Umbilical cord (tissue), 2 donors: ENCODE measurements at places on chromosomes 11 and 22.

- DNase-seq, result no peak
These were observed 1.1 kb upstream of the BMAL1 start for GRCh38 chr11:13276454-13276831.

DNA sequence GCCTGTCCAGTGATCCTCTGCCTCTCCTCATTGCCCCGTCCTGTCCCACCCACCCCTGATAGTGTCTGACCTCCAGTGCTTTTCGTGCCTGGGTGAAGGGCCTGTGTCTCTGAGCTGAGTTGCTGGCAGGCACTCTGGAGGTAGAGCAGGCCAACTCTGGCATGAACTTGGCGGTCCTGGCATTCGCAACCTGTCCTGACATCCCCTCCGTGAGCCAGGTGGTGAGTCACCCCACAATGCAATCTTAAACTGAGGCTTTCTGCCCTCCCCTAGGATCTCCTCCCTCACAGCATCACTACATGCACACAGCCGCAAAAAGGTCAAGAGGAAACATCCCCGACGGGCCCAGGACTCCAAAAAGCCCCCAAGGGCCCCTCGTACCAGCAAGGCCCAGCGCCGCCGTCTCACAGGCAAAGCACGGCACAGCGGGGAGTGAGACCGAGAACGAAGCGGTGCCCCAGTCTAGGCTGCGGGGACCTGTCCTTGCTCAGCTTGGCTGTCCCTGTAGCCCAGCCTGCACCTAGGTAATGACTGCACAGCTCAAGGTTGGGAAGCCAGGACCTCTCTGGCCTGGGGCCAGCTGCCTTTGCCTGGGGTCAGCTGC lies 4.9 kb downstream of the NOL12 start:
- DNase-seq, result no peak

- peak; percentile 69 for DNase-seq
These were observed 4.2 kb downstream of the SPI1 start for GRCh38 chr11:47373876-47374719.

DNA sequence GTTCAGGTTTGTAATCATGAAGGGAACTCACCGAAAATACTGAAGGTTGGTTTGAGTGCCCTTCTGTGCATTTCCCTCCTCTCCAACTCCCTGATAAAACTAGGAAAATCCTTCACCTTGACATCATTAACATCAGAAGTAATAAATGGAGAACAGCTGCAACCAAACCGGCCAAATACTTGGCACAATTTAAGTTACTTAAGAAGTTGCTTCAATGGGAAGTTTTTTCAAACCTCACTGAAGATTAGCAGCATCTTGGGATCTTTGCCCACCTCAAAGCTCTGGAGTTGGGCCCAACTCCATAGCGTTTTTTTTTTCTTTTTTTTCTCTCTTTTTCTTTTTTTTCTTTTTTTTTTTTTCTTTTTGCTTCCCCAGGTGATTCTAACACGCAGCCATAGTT lies 784.8 kb downstream of the KCNA4 start:
- no peak for DNase-seq

- DNase-seq, result no peak
These were observed 12.6 kb upstream of the WDR74 start for GRCh38 chr11:62851807-62852522.

GRCh38 chr11:126857860-126858808 lies 142.4 kb downstream of the KIRREL3 start:
- no peak for DNase-seq

- DNase-seq, result no peak
These were observed 953.0 kb downstream of the KCNA4 start for GRCh38 chr11:29063630-29064361.

GRCh38 chr11:21774212-21774611 lies 418.7 kb upstream of the ANO5 start:
- no peak for DNase-seq

DNA sequence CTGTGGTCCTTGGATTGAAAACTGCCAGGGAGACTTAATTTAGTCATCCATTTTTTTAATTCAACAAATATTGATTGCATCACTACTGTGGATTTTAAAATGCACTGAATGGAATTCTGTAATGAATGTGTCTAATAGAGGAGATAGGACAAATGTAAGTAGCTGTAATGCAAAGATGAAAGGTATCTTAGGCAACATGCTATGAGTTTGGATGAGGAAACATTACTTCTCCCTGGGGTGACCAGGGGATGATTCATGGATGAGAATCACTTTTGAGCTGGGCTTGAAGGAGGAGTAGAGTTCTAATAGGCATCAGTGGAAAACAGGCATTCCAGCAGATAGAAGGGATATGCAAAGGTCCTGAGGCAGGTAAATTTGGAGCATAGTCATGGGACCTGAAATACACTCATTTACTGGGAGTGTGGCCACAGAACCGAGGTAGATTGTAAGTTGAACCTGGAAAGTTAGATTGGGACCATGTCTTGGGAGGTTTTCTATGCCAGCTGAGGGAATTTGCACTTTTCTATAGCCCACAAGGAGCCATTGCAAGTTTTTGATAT lies 43.4 kb downstream of the PKNOX2 start:
- DNase-seq, result no peak

- DNase-seq, result no peak
These were observed 13.9 kb downstream of the MUC15 start for GRCh38 chr11:26558190-26558589.

DNA sequence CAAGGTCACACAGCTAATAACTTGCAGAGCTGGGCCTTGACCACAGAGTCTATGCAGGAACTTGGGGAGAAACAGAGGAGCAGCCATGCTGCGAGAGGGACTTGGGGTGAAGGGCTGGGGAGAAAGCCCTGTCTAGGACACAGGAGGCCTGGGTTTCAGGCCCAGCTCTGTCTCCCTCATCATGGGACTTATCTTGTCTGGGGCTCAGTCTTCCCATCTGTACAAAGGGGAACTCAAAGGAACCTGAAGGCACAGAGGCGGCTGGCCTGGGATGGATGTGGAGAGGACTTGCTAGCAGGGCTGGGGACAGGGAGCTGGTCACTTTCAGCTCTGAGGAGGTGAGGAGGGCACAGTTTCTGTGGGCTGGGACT lies 36.9 kb upstream of the TPBGL start:
- no peak for DNase-seq

DNA sequence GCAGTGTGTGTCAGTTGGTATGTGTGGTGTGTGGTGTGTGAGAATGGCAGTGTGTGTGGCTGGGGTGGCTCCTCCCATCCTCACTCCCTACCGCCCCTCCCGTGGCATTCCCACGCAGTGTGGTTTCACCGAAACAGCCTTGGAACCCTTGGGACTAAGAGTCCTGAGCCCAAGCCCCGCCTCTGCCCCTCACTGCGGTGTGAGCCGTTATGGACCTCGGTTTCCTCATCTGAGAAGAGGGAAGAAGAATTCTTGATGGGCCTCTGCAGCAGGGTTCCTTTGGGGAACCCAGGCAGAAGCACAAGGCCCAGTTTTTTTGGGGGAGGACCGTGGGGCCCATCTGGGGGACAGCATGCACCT lies 7.2 kb downstream of the UPK3A start:
- no peak for DNase-seq

DNA sequence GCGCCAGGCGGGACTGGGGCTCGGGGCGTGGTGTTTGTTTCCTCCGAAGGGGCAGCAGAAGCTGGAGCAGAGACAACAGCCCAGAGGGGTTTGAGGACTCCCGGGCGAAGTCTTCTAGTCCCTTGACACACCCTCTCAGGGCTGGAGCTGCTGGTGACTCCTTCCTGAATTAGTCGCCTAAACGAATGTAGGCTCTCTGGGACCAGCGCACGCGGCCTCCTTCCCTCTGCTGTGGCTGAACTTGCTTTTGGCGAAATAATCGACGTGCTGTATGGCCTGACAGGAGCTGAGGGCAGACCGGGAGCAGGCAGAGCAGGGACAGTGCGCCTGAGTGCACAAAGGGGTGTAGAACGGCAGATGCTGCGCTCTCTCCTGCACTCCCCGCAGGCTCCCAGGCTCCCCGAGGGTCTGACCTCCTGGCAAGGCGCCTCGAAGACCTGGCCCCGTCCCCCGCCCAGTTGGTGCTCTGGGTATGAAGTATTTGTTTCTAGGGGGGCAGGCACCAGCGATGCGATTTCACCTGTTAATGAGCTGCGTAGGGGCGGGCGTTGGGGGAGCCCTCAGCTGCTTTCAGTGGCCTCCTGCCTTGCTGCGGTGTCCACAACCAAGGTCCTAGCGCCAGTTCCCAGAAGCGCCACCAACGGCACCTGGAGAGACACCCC lies 5.3 kb downstream of the SLC17A6 start:
- no peak for DNase-seq

DNA sequence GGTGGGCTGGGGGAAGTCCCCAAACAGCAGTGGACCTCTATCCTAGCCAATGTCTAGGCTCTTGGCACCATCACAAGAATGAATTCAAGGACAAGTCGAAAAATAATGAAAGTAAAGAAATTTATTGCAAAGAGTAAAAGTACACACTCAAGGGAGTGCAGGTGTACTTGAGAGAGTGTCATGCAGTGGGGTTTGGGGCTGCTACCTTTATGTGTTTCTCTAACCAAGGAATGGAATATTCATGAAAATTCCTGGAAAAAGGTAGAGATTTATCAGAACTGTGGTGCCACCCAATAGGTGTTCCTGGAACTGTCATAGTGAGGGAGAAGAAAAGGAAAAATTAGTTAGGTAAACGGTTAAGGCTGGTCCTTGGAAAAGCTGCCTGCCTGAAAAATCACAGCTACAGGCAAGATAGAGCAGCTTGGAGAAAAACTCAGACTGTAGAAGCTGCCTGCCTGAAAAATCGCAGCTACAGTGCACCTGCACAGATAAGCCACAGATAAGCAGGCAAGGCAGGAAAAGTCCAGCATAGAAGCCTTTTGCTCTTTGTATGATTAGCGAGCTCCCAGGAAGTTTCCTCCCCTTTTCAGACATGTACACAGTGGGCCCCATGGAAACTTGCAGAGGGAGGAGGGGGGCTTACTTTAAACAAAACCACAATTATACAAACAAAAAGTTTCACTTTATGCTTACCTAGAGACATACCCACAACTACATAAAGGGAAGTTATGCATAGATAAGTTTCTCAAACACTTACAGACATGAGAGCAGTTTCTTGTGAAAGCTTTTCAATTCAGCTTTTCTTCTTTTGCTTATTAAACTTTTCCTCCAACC lies 71.4 kb upstream of the B3GNT6 start:
- no peak for DNase-seq

GRCh38 chr11:64878223-64878493 lies 263 bp downstream of the EHD1 start:
- DNase-seq, result no peak

GRCh38 chr11:60847281-60847680 lies 5.4 kb downstream of the CCDC86 start:
- DNase-seq, result no peak

DNA sequence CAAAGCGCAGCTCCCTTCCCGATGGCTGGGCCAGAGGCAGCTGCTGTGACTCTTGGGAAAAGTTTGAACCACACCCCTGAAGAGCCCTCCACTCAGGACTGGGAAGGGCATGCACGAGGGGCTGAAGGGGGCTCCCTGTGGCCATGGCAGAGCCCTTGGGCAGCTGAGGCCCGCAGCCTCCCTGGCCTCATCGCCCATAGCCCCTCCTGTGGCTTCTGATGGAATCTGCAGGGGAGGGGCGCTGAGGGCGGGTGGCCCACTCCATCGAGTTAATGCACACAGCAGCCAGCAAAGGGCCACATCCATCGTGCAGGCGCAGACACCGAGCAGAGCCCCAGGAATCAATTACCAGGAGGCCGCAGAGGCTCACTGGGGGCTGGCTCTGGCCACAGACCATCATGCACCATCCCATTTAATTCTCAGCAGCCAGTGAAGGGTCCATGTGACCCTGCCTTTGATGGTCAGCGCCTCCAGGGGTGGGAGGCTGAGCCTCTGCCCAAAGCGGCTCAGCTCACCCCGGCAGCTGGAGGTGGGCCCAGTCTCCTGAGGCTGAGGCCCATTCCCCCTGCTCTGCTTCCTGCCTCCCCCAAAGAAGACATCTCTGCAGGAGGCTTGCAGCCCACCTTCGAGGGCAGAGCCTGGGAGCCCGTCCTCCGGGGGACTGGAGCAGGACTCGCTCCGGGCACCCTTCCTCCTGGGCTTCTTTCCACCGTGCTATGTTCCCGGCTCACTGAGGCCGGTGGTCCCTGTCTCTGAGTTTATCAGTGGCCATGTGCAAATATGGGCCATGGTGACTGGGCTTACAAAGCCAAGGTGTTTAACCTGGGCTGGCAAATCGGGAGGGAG lies 1410.2 kb downstream of the BRD1 start:
- DNase-seq, result no peak

- DNase-seq, result peak; percentile 100
These were observed at the start of gene PDXP for GRCh38 chr22:37658133-37659065. Gene PDXP (plus strand): TSS chr22:37658723. CDS start chr22:37658783, 60 bp downstream.

DNA sequence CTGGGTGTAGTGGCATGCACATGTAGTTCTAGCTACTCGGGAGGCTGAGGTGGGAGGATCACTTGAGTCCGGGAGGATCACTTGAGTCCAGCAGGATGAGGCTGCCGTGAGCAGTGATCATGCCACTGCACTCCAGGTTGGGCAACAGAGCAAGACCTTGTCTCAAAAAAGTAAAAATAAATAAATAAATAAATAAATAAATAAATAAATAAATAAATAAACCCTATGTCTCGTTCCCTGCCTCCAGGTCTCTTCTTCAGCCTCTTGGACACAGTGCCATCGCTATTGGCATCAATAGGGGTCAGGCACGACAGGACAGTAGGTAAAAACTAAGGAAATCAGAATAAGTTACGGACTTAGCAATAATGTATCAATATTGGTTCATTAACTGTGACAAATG lies 23.4 kb upstream of the SYT12 start:
- no peak for DNase-seq

GRCh38 chr11:93842461-93842860 lies 8.0 kb downstream of the VSTM5 start:
- no peak for DNase-seq

- no peak for DNase-seq
These were observed 81.3 kb downstream of the SERGEF start for GRCh38 chr11:17931595-17931994.

DNA sequence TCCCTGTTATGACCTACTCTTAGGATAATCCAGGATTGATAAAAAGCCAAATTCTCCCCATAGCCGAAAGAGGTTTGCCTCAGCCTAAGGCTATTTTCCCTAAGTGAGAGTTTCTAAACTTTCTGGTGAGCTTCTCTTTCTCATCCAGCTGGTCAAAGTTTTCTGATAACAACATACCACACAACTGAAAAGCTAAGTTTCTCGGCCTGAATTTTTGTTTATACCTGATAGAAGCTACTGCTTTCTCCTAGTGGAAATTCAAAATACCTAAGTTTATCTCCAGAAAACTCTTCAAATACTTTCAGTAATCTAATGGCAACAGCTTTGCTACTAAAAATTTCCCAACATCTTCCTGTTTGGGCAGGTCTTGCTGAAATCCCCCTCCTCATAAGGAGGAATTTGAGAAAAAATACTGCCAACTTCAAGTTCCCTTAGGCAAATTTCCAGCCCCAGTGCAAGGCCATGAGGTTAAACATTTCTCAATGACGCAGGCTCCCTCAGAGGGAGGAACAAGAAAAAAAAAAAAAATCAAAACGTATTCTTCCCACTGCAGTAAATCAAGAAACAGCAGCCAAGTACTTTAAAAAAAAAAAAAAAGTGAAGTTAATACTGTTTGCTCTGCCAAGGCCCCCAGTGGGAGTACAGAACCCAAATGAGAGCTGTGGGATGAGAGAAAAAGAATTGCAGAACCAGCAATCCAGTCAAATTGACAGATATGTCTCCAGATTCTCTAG lies 127.0 kb downstream of the MRTFA start:
- DNase-seq, result peak; percentile 93
